ENCODE measurements at places on chromosomes 5 and 9. TPM values are rescaled to one million over a fixed set of nuclear protein-coding genes. Genes with fewer than 3 reads are reported as not detected.

The INSL6 gene
- total RNA-seq = not detected

The DDX4 gene
- not detected for total RNA-seq

The LRRC70 gene
- total RNA-seq = 12.1 TPM

The FBP1 gene
- total RNA-seq = not detected

The SPACA9 gene
- 2.4 TPM for total RNA-seq

The ADGRD2 gene
- not detected for total RNA-seq

The DNAJC25 gene
- not detected for total RNA-seq

The TLX3 gene
- not detected for total RNA-seq

The CSF1R gene
- 32.9 TPM for total RNA-seq

The QRFP gene
- total RNA-seq = not detected

The TMEM215 gene
- total RNA-seq = not detected

The SHROOM1 gene
- 28.0 TPM for total RNA-seq

Measured in uterus (tissue), 4 donors.